Fibroblast of lung (primary cell): ENCODE measurements at places on chromosomes 12 and 14.

GRCh38 chr14:58059126-58059525 is 92.9 kb downstream of the ARMH4 start:
- DNase-seq, result no peak

GRCh38 chr14:61742371-61742770 is 19.8 kb upstream of the SNAPC1 start:
- no peak for DNase-seq

DNA sequence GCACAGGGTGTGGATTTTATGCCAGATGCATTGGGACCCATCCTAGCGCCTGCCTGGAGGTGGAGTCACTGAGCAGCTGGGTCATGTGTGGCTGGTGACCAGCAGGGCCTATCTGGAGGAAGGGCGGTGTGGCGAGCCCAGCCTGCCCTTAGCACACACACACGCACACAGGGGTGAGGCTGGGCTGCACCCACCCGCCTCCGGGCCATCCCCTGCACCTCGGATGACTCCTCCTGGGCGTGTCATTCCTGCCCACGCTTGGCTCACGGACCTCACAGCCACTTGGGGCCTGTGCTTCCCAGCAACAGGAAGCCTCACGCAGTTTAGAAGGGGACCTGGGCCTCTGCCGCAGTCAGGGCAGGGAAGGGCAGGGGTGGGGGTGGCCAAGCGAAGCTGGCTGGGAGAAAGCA is 36.2 kb upstream of the FZD10 start:
- DNase-seq, result no peak

- no peak for DNase-seq
These were observed 149.3 kb upstream of the TMTC2 start for GRCh38 chr12:82537436-82537835.

DNA sequence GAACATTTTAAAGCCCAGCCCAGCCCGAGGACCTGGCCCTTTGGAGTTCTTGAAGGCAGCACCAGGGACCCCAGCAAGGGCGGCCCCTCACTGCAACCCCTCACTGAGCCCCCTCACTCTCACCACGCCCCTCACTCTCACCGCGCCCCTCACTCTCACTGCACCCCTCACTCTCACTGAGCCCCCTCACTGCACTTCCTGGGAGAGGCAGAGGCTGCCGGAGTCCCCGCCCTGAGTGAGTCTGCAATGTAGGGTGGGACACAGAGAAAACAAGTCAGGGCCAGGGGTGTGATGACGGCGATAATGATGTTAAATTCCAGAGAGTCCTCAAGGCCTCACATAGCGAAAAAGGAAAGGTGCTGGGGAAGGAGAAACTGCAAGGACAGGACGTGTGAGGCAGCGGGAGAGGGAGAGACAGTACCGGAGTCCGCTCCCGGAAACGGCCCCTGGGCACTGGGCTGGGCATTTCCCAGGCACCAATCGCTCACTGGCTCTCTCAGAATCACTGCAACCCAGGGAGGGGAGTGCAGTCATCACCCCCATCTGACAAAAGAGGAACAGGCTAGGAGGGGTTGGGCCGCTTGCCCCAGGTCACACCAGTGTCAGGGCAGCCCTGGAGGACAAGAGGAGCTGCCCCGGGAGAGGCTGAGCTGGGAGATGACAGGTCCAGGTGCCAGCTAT is 24.9 kb downstream of the CCDC88C start:
- no peak for DNase-seq

- no peak for DNase-seq
These were observed 78.4 kb downstream of the ZFC3H1 start for GRCh38 chr12:71585218-71585617.

DNA sequence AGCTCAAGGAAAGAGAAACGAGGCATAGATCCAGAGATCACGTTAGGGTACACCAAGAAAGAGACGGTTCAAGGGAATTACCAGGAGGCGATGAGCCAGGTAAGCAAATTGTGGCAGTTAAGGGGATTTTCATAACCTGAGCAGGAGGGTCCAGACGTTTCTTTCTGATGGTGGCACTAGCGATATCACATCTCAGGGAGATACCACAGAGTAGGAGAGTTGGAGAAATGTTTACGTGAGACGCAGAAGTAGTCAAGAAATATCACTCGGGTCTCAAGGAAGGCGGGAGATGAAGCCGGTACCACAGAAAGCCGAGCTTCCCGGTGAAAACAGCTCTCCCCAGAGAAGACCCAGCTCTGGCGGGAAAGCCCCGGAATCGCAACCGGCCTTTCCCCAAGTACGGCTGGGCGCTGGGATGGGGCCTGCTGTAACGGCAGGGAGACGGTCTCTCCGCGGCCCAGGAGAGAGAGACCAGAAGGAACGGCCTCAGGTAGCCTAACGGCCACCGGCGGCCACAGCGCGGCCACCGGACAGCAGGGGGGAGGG is 485 bp downstream of the SENP1 start:
- no peak for DNase-seq
